ENCODE measurements at places on chromosomes 7 and 10.
A peak's percentile ranks its signal among the peaks of the same experiment; 100 is the strongest.

GRCh38 chr7:98836811-98837629 lies 32.8 kb downstream of the TMEM130 start:
- DNase-seq: peak; percentile 45

- no peak for DNase-seq
Observed at GRCh38 chr7:92064438-92065029, 69.7 kb downstream of the CYP51A1 start.

DNA sequence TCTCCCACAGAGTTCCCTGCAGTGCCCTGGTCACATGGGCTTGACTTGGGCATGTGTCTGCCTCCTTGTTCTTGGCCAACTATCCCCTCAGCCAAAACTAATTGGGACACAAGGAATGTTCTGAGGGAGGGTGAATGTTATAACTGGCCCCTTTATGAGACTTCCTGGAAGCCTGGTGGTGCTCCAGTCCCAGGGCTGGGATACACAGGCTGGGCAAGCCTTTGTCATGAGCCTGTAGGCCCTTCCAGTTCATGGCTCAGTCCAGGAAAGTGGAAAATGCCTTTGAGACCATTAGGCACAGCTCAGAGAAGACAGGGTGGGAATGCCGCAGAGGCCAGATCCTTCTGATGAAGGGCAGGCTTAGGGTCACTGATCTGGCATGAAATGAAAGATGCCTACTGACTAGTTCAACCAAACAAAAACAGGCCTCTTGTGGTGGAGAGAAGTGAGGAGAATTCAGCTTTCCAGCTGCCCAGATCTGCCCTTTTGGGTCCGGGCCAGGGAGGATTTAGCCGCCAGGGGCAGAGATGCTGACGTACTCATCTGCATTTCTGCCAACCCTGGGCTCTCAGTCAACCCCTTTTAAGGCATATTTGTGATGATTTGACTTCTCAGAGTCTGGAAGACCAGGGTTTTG lies 961.5 kb downstream of the KCNMA1 start:
- peak; percentile 70 for DNase-seq

DNA sequence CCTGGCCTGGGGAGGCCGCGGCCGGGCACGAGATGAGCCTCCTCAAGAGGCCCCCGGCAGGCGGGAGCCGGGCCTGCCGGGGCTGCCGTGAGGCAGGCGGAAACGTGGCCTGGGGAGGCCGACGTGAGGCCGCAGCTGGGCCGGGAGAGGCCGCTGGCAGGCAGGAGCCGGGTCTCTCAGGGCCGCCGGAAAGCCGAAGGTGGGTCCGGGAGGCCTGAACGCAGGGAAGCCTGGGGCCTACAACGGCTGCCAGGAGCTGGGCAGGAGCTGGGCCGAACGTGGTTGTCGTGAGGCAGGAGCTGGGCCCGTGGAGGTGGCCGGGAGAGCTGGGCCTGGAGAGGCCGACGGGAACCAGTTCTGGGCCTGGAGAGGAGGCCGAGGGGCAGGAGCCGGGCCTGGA lies 171.9 kb downstream of the TPST1 start:
- no peak for DNase-seq

DNA sequence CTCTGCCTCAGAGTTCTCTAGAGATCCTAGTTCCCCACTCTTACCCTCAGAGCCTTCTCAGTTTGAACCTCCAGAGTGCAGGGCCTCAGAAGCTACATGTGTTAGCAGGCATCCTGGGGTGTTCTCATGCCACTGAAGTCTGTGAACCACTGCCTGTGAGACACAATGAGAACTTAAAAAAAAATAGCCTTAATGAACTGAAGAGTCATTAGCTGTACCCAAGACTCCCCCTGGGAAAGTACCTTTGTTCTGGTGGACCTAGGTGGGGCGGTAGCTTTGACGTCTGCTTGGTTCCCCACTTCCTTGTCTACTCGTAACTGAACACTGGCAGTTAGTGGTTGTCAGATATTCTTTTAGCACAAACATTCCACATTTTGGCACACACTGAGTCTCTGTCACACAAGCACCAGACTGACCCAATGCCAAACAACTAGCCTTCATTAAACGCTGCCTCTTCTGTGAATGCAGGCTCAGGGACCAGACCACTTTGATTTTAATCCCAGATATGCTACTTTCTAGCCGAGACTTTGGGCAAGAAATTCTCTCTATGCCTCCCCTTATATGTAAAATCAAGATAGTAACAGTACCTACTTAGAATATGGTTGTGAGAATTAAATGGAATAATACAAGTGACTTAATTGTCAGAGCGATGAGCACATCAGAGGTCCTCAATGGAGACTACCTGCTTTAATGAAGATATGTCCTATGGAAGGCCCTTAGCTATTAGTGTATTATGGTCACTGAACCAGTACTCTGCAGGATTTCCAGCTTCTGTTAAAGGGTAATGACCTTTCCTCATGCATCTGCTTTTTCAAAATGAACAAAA lies 75.3 kb upstream of the CC2D2B start:
- DNase-seq: no peak

GRCh38 chr10:20809631-20810030 lies 87.5 kb downstream of the NEBL start:
- DNase-seq: no peak

GRCh38 chr7:130303127-130303526 lies 10.2 kb downstream of the CPA4 start:
- DNase-seq: no peak

DNA sequence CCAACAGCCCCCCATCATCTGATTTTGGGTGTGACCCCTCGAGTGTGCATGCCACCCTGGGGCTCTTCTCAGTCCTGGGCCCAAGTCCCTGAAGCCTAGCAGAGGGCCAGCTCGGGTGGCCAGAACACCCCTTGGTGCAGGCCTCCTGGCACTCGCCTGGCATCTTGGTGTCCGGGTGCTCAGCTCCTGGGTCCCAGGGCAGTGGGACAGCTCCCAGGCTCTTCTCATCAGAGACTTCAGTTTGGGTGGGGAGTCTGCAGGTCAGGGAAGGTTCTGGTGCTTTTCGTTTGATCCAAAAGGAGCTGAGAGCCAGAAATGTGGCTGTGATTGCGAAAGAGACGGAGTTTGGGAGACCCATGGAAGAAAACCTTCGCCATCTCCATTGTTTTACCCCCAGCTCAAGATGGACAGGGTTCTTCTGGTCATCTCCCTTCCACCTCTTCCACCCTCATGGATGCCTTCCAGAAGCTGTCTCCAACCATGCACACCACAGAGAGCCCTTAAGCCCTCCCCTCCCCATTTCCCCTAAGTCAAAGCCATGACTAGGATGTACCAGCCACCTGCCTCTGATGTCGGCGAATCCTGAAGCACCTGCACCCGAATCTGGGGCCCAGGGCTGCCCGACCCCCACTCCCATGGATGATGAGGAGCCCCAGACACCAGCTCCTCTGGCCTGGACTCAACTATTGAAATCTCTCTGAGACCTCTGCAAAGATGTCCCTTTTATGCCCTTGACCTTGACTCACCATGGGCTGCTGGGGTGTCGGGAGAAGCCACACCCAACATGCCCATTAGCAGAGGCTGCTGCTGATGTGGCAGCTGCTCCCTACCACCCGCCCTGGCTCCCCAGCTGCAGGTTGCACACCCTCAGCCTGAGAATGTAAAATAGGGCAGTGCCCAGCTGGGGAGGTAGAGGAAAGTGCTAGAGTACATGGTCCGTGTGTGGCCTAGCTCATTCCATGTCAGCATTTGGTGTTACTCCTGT lies 55.3 kb downstream of the ADCYAP1R1 start:
- DNase-seq: no peak

- peak; percentile 64 for DNase-seq
Observed at GRCh38 chr7:38932509-38933168, 23.6 kb upstream of the VPS41 start.

- peak; percentile 56 for DNase-seq
Observed at GRCh38 chr7:98281757-98282606, 496 bp downstream of the BRI3 start.

- no peak for DNase-seq
Observed at GRCh38 chr10:101304316-101304715, 49.6 kb upstream of the BTRC start.

DNA sequence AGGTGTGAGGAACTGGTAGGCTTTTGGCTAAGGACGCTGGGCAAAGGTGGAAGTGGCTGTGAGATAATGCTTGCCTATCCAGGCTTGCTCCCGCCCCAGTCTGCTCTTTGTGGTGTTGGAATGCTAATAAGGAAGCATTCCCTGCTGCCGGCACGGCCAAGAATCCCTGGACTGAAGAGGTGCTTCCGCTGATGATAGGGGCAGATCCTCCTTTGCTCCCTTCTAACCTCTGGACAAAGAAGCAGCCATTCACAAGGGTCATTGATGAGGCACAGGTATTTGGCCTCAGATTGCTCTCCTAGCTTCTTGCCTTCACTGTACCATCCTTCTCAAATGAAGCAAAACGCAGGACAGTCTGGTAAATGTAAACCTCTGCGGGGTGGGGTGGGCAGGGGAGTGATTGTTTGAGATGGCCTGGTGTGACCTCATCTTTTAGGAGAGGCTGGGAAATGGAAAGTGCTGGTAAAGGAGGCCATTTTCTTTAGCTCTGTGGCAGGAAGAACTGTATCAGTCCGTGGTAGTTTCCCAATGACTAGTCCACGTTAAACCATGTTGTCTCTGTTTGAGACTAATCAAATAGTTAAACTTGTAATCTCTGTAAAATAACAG lies 1.7 kb downstream of the PGAM1 start:
- peak; percentile 70 for DNase-seq

DNA sequence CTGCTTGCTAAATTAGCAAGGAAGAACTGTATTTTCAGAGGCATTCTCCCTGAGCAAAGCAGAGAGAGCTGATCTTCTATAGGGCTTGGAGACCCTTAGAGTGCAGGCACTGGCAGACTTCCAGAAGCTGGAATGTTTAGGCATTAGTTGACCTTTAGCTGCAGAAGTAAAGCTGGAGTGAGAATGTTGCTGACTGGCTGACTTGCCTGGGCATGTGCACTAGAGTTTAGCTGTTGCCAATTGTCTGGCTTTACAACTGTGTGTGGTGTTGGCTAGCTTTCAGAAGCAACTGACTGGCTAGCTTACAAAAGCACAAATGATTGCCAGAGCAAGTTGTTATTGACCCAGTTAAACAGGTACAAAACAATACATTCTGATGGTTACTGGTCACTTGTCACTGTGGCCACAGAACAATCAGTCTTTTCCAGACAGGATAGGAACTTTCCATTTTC lies 25.1 kb downstream of the FAM13C start:
- peak; percentile 63 for DNase-seq

DNA sequence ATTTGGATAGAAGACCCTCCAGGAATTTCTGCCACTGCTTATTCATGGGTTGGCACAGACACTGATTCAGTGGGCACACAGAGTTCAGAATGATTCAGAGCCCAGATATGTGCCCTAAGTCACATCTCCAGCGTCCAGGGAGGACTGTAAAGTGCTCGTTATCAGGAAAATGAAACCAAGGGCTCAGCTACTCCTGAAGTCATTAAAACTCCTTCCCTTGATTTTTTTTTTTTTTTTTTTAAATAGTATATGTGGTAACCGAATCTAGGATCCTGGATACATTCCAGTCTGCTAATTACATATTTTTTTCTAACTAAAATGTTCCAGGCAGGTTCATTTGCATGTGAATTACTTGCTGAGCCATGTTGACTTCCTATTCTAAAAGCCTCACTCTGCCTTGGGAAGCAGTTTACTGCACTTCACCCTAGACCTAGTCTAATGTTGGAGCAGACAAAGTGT lies 34.7 kb downstream of the MET start:
- DNase-seq: peak; percentile 84

DNA sequence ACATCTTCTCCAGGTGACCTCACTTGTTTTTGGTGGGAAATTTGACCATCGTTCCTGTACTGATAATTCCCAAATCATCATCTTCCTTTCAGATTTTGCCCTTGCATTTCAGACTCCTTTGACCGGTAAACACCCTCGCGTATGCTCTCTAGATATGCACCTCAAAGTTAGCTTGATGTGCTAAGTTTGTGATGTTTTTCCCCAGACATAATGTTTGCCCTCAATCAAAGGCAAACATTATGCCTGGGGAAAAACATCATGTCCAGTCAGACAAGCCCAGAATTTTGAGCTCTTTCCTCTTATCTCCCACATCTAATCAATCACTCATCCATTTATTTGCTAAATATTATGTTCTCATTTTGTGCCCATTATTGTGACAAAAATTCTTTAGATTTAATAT lies 26.2 kb downstream of the CCSER2 start:
- DNase-seq: no peak

DNA sequence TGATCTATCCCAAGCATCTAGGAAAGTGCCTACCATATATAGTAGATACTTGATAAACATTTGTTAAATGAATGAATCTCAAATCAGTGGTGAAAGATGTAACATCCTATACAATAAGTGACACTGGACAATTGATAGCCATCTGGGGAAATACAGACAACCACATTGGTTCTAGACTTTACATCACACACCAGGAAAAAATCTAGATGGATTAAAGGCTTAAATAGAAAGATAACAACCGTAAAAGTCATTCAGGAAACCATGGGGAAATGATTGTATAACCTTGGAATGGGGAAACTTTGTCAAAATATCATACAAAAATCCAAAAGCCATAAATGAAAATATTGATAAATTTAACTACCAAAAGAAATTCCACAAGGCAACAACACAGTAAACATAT lies 7.0 kb upstream of the GARIN1A start:
- DNase-seq: no peak

- no peak for DNase-seq
Observed at GRCh38 chr7:4840079-4840501, 21.7 kb downstream of the PAPOLB start.

- DNase-seq: no peak
Observed at GRCh38 chr10:117432866-117433265, 57.6 kb upstream of the PDZD8 start.

GRCh38 chr7:52107355-52107754 lies 790.7 kb upstream of the COBL start:
- no peak for DNase-seq

DNA sequence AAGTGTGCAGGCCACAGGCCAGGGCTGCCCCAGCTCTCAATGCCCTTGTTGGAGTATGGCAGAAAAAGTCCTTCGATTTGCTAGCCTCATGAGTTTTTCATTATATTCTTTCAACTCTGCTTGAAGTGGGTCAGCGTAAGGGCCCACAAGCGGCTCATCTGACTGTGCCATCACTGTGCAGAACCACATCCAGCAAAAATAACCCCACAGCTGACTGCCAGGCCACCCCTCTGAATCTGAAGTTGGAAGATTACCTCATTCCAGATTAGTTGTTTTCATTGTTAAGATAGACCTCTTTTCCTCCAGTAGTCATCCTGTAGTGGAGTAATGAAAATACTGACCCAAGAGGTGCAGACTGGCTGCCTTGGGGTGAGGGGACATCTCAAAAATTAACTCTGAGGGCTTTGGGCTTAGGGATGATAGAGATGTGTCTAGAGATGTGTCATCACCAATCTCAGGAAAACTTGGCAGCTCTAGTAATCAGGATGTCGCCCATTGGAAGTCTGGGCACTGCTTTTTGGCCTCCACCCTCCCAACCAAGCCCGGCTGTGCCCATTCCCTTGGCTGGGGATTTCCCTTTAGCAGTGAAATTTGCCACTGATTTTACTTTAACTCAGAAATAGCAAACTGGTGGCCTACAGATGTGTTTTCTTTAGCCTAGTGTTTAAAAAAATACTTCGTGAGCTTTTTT lies 164.3 kb downstream of the LCOR start:
- no peak for DNase-seq

- no peak for DNase-seq
Observed at GRCh38 chr10:119231654-119232053, 24.3 kb downstream of the GRK5 start.

GRCh38 chr10:78462176-78462575 lies 428.5 kb downstream of the RPS24 start:
- DNase-seq: no peak
